ENCODE measurements at places on chromosomes 11 and 22. TPM values are rescaled to one million over a fixed set of nuclear protein-coding genes. Genes with fewer than 3 reads are reported as not detected.

GRCh38 chr22:40423310-40423688 lies 52.9 kb downstream of the SGSM3 start:
- no peak for DNase-seq

- DNase-seq: no peak
These were observed 240.3 kb downstream of the BRD1 start for GRCh38 chr22:49587421-49587820.

DNA sequence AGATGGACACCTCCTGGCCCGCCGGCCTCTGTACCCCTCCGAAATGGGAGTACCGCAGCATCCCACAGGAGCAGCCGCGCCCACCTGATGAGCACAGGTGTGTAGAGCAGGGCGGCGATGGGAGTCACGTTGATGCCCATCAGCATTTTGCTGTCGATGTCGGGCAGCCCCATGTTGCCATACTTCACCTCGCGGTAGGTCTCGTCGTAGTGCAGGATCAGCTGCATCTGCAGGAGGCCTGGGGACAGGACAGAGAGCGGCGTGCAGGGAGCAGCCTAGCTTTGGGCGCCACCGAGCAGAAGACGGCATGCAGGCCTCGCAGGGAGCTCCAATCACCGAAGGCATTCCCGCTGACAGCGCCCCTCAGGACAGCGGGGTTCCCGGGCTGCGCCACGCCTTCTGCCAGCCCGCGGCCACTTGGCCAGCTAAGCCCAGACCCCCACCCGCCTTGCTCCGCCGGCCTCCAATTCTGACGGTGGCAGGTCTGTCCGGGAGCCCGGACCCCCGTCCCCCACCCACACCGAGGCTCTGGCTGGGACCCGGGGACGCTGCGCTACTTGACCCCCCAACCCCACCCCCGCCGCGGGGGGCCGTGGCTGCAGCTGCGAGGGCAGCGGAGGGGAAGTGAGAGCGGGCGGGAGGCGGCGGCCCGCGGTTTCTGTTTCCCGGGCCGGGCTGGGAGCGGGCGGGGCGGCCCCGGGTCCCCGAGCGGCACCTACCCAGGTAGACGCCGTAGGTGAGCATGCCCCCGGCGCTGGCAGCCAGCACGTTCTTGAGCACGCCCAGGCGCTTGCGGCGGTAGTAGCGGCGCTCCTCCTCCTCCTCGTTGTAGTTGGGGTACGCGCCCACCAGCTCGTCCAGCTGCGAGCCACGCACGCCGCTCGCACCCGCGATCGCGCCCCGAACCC lies 705 bp downstream of the UNC93B1 start:
- DNase-seq: no peak

DNA sequence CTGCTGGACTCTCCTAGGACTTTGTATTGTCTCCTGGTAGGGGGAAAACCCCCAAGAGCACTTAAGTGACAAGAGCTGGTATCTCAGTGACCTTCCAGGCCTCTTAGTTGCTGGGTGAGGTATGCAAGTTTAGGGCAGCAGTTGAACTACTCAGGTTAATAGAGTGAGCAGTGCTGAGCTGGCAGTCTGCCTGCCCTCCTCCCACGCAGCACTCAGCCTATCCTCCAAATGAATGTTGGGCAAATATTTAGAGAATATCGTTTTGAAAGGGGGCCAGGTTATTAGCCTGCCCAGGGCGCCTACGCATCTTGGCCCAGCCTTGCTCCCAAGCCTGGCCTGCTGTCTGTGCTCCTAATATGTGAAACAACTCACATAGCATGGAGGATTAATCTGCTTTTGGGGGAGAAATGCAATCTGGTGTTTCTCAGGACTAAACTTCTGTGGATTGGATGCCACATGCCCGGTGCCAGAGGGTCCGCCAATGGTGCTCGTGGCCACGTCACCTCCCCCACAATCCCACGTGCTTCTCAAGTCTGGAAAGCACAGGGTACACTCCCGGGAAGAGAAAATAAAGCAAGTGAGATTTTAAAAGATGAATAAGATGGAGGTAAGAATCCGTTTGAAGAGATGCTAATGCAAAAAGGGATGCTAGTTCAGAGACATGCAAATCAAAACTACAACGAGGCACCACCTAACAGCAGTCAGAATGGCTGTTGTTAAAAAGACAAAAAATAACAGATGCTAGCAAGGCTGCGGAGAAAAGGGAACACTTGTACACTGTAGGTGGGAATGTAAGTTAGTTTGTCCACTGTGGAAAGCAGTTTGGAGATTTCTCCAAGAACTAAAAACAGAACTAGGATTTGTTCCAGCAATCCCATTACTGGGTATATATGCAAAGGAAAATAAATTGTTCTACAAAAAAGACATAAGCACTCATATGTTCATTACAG lies 67.7 kb downstream of the SPON1 start:
- peak; percentile 47 for DNase-seq

DNA sequence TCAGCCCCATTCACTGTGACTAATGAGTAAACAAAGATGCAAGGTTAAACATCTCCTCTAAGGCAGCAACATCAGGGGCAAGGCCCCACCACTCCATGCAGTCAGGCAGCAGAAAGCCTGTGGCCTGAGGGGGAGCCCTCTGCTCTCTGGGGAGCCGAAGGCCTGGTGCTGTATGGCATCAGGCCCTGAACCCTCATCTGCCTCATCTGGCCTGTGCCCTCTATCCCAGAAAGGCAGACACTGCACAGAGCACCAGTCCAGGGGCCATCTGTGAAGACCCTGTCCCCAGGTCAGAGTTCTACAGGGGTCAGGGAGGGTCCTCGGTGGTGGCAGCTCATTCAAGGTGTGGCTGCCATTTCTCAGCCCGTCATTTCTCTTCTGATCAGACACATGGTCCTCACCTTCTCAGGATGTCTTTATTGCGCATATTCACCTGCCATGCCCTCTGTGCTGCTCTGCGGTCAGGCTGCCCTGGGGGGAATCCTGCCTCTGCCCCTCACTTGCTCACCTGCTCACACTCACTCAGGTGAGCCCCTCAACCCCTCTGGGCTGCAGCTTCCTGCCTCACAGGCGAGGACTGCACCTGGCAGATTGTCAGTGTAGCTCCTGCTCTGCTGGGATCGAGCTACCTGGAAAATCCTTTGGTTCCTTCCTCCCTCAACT lies 103.1 kb upstream of the PITPNB start:
- no peak for DNase-seq

DNA sequence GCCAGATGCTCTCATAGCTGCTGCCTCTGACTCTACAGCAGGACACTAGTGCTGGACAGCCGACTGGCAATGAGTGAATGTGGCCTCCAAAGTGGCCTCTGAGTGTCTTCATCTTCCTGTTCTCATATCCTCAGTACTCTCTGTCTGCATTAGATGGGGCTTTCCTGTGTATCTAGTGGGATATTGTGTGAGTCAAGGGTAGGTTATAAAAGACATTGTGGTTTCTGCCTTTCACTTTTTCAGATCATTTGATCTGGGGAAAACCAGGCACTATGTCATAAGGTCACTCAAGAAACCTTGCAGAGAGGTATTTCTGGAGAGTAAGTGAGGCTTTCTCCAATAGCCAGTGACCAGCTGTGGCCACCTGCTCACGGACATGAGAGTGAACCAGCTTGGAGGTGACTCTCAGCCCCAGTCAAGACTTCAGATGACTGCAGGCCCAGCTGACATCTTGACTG lies 333.6 kb upstream of the NCAM1 start:
- no peak for DNase-seq

- DNase-seq: no peak
These were observed 67.7 kb downstream of the DCDC1 start for GRCh38 chr11:31301549-31302510.

DNA sequence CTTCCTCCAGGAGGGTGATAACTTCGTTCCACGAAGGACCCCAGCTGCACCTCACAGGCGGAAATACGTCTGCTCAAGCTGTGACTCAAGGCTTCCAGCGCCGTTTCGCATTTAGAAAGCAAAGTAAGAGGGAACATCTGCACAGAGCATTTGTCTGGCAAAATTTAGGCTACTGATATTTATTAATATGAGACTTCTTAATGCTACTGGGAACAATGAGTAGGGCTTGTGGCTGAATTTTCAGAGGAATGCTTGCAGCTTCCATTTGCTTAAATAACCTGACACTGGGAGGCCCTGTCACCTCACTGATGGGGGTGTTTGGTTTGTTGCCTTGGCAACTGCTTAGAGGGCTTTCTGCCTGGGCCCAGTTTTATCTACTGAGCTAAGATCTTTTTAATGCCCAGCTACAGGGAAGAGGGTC lies 14.7 kb upstream of the ST14 start:
- DNase-seq: no peak

Gene DDX25
- polyA plus RNA-seq: not detected

Gene SAC3D1
- 5.3 TPM for polyA plus RNA-seq

Gene PYGM
- polyA plus RNA-seq: 0.20 TPM

Gene TMEM191B
- 0.19 TPM for polyA plus RNA-seq

Gene TESMIN
- 0.79 TPM for polyA plus RNA-seq

Gene MUC5B
- polyA plus RNA-seq: not detected

Gene OR51E2
- polyA plus RNA-seq: 0.79 TPM
